ENCODE measurements at places on chromosomes 12 and 14. TPM values are rescaled to one million over a fixed set of nuclear protein-coding genes. Genes with fewer than 3 reads are reported as not detected.

- no peak overlapping the region for H3K27ac ChIP-seq
- no peaks in the 10 kb centered on the region for H3K4me1 ChIP-seq
- H3K27me3 ChIP-seq: peaks cover 4% of the 10 kb centered on the region
- no peak for DNase-seq
These were observed 95.8 kb downstream of the SLC15A4 start for GRCh38 chr12:128727999-128728398.

GRCh38 chr12:107518868-107519267 lies 166.7 kb upstream of the PWP1 start:
- H3K27me3 ChIP-seq: peaks cover 1% of the 10 kb centered on the region
- no peaks in the 10 kb centered on the region for H3K4me1 ChIP-seq
- H3K4me3 ChIP-seq: no peak overlapping the region
- no peak for DNase-seq
- no peak overlapping the region for H3K27ac ChIP-seq
- no peaks in the 10 kb centered on the region for H3K36me3 ChIP-seq

GRCh38 chr12:52023182-52023975 lies 16.6 kb downstream of the TAMALIN start:
- DNase-seq: peak; percentile 88
- H3K36me3 ChIP-seq: no peaks in the 10 kb centered on the region
- peaks cover 17% of the 10 kb centered on the region for H3K4me1 ChIP-seq
- H3K4me3 ChIP-seq: no peak overlapping the region
- H3K27me3 ChIP-seq: peaks cover 3% of the 10 kb centered on the region

GRCh38 chr12:56103823-56104108 lies 593 bp upstream of the PA2G4 start:
- peaks cover 6% of the 10 kb centered on the region for H3K27me3 ChIP-seq

- no peaks in the 10 kb centered on the region for H3K36me3 ChIP-seq
- DNase-seq: no peak
- H3K4me1 ChIP-seq: peaks cover 2% of the 10 kb centered on the region
- peaks cover 6% of the 10 kb centered on the region for H3K27me3 ChIP-seq
- H3K27ac ChIP-seq: no peak overlapping the region
These were observed 41.3 kb downstream of the LTBP2 start for GRCh38 chr14:74570696-74571095.

GRCh38 chr14:52494444-52494843 lies 57.9 kb downstream of the TXNDC16 start:
- DNase-seq: no peak
- H3K36me3 ChIP-seq: peaks cover 13% of the 10 kb centered on the region
- H3K27ac ChIP-seq: no peak overlapping the region
- peaks cover 2% of the 10 kb centered on the region for H3K27me3 ChIP-seq
- peaks cover 10% of the 10 kb centered on the region for H3K4me1 ChIP-seq

GRCh38 chr14:63891148-63891975 lies 38.6 kb downstream of the SYNE2 start:
- DNase-seq: no peak
- H3K4me1 ChIP-seq: peaks cover 20% of the 10 kb centered on the region
- no peak overlapping the region for H3K4me3 ChIP-seq
- no peaks in the 10 kb centered on the region for H3K36me3 ChIP-seq

GRCh38 chr12:19947344-19947743 lies 421.0 kb upstream of the PDE3A start:
- no peak overlapping the region for H3K4me3 ChIP-seq
- H3K36me3 ChIP-seq: no peaks in the 10 kb centered on the region
- H3K27ac ChIP-seq: no peak overlapping the region
- DNase-seq: no peak

SYT1 gene
- total RNA-seq: 13.0 TPM
